ENCODE measurements at places on chromosomes 7 and 10.

DNA sequence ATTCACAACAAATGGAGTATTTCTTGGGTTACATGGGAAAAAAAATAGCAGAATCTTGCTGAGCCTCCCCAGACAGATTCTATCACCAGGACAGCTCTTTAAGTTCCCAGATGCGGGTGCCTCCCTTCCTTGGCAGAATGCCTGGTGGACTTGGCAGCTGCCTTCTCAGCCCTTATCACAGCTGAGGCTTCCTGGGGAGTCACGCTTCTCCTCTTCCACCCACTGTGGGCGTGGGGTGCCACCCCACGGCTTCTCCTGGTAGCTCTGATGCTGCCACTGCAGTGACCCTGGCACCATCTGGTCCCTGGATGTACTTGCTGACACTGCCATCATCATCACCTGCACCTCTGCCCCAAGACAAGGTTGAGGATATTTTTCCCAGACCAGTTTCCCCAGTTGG is 16.2 kb upstream of the NME8 start:
- no peak for DNase-seq

- DNase-seq = peak; percentile 25
These were observed 97.2 kb upstream of the PODXL start for GRCh38 chr7:131653418-131654248.

GRCh38 chr10:28915989-28916588 is 238.8 kb downstream of the BAMBI start:
- DNase-seq = no peak

DNA sequence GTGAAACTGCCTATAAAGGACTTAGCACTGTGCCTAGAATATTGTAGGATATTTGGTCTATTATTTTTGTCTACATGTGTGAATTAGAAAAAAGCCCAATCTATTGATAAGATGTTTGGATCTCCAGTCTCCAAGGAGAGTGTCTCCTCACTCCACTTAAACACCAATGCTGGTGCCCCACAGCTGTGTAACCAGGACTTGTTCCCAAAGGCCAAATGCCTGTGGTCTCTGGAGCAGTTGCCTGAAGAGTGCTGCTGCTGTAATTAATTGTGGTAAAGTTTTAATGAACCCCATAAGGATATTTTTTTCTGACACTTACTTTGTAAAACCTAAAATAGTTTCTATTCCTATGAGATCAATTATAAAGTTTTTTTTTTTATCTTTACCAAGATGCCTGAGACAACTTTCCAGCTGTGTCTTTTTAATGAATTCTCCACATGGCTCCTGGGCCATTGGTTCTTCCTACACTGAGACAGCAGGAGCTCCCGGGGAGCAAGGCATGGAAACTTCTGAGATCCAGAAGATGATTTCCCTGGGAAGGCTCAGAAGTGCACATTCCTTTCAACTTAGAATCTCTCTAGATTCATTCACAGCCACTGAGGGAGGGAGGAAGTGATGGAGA is 11.2 kb upstream of the OR2A5 start:
- DNase-seq = no peak

- DNase-seq = no peak
These were observed 37.8 kb downstream of the CLRN3 start for GRCh38 chr10:127854769-127855590.

DNA sequence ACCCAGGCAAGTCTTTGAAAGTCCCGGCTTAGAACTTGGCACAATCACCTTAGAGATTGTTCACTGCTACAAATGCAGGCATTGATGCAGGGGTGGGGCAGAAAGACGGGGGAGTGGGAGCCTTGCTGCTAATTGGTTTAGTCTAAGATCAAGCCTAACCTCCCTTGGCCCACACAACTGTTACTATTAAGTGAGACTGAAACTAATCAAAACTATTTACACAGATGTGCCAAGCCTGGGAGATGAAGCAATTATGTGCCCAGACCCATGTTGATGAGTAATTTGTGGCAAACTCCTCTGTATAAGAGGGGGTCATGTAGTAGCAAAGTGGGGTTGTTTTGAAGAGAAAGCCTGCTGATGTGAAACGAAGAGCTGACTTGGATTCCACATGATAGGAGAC is 178.2 kb upstream of the ITGB1 start:
- no peak for DNase-seq

DNA sequence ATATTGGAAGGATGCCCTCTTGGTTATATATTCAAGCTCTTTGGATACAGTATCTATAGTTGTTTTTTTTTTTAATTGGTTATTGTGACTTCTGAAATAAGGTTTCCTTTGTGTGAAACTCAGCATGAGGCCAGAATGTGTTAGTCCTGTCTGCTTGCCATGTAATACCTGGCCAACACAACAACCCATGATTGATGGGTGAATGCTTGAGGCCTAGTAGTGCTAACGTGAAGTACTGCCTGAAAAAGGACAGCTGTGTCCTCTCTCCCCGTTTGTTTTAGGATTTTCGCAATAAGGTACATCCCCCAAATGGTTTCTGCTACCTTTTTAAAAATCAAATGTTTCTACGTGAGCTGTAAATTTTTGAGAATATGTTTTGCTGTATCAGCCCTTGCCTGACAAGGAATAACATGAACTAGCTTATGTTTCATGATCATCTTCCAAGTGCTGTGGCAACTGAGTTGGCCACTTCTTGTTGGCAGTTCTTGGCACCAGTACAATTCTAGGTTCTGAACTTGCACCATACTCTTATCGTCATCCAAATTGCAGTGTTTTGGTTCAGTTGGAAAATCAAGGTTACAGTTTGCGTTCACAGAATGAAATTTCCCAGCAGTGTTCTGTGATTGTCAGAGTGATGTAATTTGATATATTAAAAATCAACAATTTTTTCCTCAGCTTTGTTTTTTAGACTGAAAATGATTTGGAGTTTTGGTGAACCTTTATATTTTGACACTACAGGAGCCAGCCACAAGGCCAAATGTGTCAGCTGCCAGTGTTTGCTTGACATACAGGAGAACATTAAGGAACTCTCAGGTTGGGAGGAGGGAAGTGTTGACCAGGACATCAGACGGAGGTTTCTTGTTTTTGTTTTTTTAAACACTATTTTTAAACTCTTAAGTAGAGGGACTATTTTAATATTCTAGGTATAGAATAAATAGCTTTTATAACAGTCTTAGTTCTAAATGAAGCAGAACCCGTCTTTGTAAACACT is 13.5 kb upstream of the ASCC1 start:
- no peak for DNase-seq

- DNase-seq = no peak
These were observed 3.2 kb upstream of the LYZL1 start for GRCh38 chr10:29285624-29286051.

DNA sequence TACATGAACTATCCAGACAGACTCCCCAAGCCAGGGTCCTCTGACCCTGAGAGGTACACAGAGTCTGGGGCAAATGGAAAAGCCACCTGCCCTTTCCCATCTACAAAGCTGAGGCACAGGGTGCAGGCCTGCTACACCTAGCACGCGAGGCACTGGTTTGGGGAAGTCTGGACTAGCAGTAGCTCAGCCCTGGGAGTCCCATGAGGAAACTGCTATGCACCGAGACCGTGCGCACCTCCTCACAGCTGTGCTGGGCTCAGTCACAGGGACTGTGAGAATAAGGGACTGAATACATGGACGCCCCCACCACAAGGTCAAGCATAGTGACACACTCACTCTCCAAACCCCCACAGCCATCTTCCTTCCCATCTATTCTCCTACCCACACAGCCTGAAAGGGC is 8.2 kb downstream of the MAT1A start:
- no peak for DNase-seq

- no peak for DNase-seq
These were observed 104.7 kb downstream of the COL13A1 start for GRCh38 chr10:69906425-69906824.

DNA sequence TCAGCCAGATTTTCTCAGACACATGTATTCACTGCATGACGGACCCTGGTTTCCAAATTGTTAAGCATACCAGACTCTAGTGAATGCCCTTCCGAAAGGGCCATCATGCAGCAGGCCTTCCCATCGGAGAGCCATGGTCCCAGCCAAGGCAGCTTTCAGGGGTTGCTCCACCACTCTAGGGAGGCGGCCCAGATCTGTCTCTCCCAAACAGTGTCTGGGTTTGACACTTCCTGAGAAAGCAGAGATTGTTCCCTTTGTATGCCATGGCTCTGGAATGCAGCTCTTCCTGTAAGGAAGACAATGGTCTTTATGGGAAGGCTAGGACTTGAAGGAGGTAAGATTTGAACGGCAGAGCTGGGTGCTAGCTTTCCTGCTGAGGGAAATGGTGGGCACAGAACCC is 178.8 kb upstream of the BMPER start:
- DNase-seq = peak; percentile 55

GRCh38 chr10:77001206-77001605 is 636.4 kb downstream of the KCNMA1 start:
- DNase-seq = no peak

GRCh38 chr10:132400041-132400546 is 3.1 kb downstream of the PWWP2B start:
- peak; percentile 80 for DNase-seq

DNA sequence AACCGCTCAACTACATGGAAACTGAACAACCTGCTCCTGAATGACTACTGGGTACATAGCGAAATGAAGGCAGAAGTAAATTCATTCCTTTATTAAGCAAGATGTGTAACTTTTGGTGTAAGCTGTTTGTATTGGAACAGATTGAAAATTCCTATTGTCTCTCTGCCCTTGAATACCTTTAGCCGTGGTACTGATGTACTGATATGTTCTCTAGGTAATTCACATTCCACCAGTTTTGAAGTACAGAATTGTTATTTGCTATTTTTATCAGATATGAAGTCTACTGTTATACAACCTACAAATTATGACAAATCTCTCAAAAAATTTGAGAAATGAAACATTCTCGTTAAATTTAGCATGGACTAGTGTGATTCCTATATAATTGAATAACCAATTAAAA is 17.7 kb downstream of the ZMYND11 start:
- no peak for DNase-seq

GRCh38 chr7:156841497-156841896 is 51.5 kb downstream of the LMBR1 start:
- no peak for DNase-seq

DNA sequence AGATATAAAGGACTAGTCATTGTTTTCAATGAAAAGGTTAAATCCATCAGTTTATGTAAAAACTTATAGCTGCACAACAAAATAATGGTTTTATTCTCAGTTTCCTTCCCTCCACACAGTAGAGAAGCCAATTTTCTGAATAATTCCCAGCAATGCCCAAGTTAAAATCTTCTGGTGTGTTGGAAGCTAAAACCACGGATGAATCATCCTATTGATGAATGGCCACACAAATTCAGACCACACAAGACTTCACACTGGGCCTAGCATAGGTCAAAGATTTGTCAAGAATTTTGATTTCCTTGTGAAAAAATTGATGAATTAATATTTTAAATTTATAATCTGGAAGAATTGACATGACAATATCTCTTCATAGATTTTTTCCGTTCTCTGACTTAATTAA is 617.6 kb downstream of the INHBA start:
- no peak for DNase-seq

DNA sequence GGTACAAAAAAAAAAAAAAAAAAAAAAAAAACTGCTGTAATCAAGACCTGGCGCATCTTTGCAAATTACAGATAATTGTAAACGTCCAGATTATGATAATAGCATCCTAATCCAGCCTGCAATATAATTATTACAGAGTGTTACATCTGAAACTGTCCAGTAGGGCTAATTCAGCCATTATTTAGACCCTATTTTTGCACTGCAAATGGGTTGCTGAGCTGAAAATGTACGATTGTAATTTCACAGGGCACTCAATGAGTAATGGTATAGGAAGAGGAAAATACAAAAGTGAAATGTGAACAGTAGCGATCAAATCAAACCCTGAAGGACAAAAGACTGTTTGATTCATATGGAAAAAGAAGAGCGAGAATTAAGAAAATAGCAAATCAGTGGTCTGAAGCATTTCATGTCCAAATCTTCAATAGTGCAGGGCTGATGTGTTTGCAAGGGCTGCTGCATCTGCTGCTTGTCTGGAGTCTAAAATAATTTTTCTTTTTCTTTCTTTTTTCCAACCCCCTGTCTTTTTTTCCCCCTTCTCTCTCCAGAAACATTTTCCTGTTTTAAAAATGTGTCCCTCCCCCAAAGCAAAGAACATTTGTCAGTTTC is 8.9 kb downstream of the DLX6 start:
- no peak for DNase-seq

- DNase-seq = no peak
These were observed 15.3 kb upstream of the ASB4 start for GRCh38 chr7:95470452-95470851.

GRCh38 chr7:44709011-44709915 is 39.4 kb upstream of the ZMIZ2 start:
- peak; percentile 62 for DNase-seq

GRCh38 chr7:135283959-135284638 is 50.5 kb downstream of the STRA8 start:
- DNase-seq = no peak

- DNase-seq = no peak
These were observed 5.3 kb downstream of the CYP3A7 start for GRCh38 chr7:99729486-99730237.

GRCh38 chr7:16986755-16987154 is 105.0 kb upstream of the AGR3 start:
- DNase-seq = no peak

- peak; percentile 50 for DNase-seq
These were observed 191.1 kb downstream of the ZMYND11 start for GRCh38 chr10:326350-326749.
